ENCODE measurements at places on chromosomes 4 and X. TPM values are rescaled to one million over a fixed set of nuclear protein-coding genes. Genes with fewer than 3 reads are reported as not detected.

GRCh38 chr4:78784236-78784865 lies 8.2 kb downstream of the BMP2K start:
- no peaks in the 10 kb centered on the region for H3K36me3 ChIP-seq
- H3K27me3 ChIP-seq, result no peaks in the 10 kb centered on the region
- peak overlapping the region; percentile 3 for H3K4me3 ChIP-seq

SLC35A2 gene
- 13.4 TPM for total RNA-seq

DNA sequence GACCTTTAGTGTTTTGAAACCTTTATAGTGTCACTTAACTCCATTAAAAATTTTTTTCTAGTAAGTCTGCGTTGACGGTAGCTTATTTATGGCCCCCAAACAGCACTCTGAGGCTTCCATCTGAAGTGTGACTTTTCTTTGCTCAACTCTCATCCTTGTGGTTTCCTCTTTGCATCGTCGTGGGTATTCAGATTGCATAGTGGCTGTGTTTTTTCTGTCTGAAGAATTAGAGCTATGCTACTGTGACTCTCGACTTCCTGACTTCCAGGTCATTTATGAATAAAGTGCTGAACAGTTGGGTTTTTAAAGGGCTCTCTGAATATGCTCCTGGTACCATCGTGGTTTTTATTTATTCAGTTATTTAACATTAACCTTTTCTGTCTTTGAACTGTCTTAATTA lies 44.9 kb downstream of the JADE1 start:
- H3K27ac ChIP-seq, result no peak overlapping the region
- H3K4me1 ChIP-seq, result peaks cover 10% of the 10 kb centered on the region
- H3K36me3 ChIP-seq, result peaks cover 95% of the 10 kb centered on the region

- peaks cover 2% of the 10 kb centered on the region for H3K27me3 ChIP-seq
- no peak overlapping the region for H3K4me3 ChIP-seq
- H3K27ac ChIP-seq, result no peak overlapping the region
- H3K4me1 ChIP-seq, result no peaks in the 10 kb centered on the region
Measured at GRCh38 chrX:37075892-37076595, 67.9 kb downstream of the FAM47C start.

DNA sequence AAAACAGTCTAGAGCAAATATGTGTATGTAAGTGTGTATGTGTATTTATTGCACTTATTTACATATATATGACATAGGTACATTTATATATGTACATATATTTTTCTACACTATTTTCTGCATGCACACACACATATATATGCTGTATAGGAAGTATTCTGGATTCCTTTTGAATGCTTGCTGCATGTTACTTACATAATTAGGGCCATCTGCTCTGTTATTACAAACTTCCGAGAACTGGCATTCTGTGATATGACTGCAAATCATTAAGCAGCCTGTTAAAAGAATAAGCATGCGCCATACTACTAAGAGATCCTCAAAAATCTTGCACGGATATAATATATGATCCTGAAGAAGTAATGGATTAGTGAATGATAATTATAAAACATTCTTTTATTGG lies 1157.6 kb upstream of the TENM3 start:
- H3K36me3 ChIP-seq, result no peaks in the 10 kb centered on the region
- no peak for DNase-seq
- no peaks in the 10 kb centered on the region for H3K4me1 ChIP-seq
- H3K4me3 ChIP-seq, result no peak overlapping the region

DNA sequence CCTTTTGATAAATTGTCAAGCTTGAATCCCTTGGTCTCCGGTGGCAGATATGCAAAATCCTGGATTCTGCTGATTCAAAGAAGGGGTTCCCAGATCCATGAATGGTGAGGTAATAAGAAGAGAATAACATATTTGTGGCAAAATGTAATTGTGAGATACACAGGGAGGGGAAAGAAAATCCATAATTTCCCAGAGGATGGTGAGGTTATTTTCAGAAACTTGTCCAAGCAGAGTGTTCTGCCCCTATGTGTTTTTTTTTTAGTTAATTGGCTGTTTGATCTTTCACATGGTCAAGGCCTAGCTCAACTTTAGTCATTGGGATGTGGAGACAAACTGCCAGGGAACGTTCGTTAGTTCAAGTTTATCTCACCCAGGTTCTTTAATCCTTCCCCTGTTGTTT lies 408.8 kb downstream of the MAPK10 start:
- H3K27ac ChIP-seq, result no peak overlapping the region
- no peak for DNase-seq
- no peak overlapping the region for H3K4me3 ChIP-seq
- no peaks in the 10 kb centered on the region for H3K4me1 ChIP-seq

- H3K4me1 ChIP-seq, result no peaks in the 10 kb centered on the region
- H3K27ac ChIP-seq, result no peak overlapping the region
- no peaks in the 10 kb centered on the region for H3K36me3 ChIP-seq
- DNase-seq, result no peak
- H3K4me3 ChIP-seq, result no peak overlapping the region
Measured at GRCh38 chrX:79130857-79131256, 13.6 kb upstream of the GPR174 start.

UNC5C gene
- total RNA-seq, result 1.1 TPM

DNA sequence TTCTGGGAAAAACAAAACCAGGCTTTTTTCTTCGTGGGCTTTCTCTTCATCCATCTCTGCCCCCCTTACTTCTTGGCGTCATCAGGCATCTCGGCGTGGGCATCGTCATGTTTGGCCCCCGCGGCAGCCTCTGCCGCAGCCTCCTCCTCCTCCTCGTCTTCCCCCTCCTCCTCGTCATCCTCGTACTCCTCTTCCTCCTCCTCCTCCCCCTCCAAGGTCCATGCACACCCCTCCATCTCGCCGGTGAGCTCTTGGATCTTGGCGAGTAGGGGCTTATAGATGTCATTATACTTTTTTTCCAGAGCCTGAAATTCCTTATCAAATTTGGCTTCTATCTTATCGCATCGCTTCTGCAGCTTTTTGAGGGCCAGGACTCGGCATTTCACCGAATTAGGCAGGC lies 488 bp downstream of the NAP1L5 start:
- peaks cover 10% of the 10 kb centered on the region for H3K36me3 ChIP-seq
- no peaks in the 10 kb centered on the region for H3K4me1 ChIP-seq
- H3K27ac ChIP-seq, result peak overlapping the region; percentile 72
- H3K27me3 ChIP-seq, result no peaks in the 10 kb centered on the region
- peak overlapping the region; percentile 77 for H3K4me3 ChIP-seq

HEPH gene
- 1.6 TPM for total RNA-seq

ARHGAP4 gene
- 8.0 TPM for total RNA-seq

DNA sequence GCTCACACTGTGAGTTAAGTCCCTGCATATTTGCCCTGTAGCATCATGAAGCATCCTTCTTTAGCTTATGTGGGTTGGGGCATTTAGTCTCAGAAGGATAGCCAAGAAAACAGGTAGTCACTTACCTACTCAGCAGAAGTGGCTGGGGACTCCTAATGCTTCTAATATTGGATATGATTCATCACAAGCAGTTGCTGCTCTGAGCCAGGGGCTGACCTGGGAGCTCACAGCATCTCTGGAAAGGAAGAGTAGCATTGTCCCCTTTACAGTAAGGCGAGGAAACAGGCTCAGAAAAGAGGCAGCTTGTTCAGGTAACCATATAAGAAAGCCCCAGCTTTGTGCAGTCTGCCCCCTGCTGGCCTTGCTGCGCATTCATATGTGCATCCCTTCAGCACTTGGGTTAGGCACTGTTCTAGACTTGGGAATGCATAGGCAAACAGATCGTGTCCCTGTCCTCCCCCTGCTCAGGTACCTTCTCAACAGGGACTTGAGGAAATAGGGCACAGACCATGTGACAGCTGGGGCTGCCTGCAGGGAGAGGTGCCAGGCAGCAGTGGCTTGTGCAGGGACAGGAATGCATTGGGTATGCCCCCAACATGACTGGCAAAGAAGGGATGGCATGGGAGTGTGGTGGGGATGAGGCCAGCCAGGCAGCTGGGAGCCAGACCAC lies 35.7 kb upstream of the TBC1D14 start:
- H3K4me1 ChIP-seq, result peaks cover 56% of the 10 kb centered on the region
- peak overlapping the region; percentile 79 for H3K27ac ChIP-seq
- DNase-seq, result peak; percentile 85
- H3K27me3 ChIP-seq, result no peaks in the 10 kb centered on the region

DNA sequence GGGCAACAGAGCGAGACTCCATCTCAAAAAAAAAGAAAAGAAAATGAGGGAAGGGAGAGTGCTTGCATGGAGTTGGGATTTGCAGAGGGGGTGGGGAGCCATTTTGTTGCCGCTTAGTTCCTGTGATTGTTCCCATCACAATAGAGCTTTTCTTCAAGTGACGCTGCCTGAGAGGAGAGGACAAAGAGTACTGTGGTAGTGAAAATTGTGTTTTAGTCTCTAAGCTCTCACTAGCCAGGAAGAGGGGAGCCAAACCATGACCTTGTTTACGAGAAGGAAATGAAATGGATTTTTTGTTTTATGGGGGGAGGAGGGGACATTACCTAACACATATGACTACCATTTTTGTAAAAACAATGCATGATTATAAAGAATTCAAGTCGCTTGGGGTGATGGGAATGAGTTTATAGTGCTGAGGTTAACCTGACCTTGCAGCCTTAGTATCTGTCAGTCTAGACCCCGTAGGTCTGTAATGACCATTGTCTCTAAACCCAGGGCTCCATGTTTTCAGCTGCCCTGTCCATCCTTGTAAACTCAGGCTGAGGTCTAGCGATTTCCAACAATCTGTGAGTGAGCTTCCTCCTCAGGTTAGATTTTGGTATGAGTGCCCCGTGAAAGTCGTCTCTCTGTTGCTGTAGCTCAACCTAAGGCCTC lies 18.8 kb downstream of the SRD5A3 start:
- no peak overlapping the region for H3K4me3 ChIP-seq
- H3K36me3 ChIP-seq, result peaks cover 29% of the 10 kb centered on the region
- H3K4me1 ChIP-seq, result no peaks in the 10 kb centered on the region
- no peak overlapping the region for H3K27ac ChIP-seq
- no peak for DNase-seq
- no peaks in the 10 kb centered on the region for H3K27me3 ChIP-seq

- H3K36me3 ChIP-seq, result no peaks in the 10 kb centered on the region
- H3K27ac ChIP-seq, result no peak overlapping the region
- no peak overlapping the region for H3K4me3 ChIP-seq
Measured at GRCh38 chr4:814312-814850, 11.5 kb downstream of the CPLX1 start.

DNA sequence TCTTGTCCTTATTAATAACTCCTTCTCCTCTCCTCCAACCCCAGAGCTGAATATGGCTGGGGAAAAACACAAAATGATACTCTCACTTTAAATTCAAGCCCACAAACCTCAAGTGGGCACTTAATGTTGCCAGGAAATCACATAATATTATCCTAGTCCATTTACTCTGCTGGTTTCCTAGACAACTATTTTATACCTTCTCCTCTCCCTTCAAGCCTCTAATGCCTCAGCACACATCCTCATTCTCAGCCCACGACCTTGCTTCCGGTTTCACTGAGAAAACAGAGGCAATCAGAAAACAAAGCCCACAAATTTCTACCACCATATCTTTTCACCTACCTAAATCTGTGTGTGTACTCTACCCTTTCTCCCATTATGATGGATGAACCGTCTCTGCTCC lies 12.1 kb upstream of the CLCN5 start:
- peaks cover 33% of the 10 kb centered on the region for H3K27me3 ChIP-seq
- no peak overlapping the region for H3K4me3 ChIP-seq
- H3K36me3 ChIP-seq, result no peaks in the 10 kb centered on the region
- DNase-seq, result no peak
- no peaks in the 10 kb centered on the region for H3K4me1 ChIP-seq
- H3K27ac ChIP-seq, result no peak overlapping the region

GRCh38 chrX:155611302-155611701 lies 1.4 kb downstream of the TMLHE start:
- H3K36me3 ChIP-seq, result no peaks in the 10 kb centered on the region
- peak overlapping the region; percentile 75 for H3K4me3 ChIP-seq
- H3K27ac ChIP-seq, result peak overlapping the region; percentile 90
- no peaks in the 10 kb centered on the region for H3K27me3 ChIP-seq

DNA sequence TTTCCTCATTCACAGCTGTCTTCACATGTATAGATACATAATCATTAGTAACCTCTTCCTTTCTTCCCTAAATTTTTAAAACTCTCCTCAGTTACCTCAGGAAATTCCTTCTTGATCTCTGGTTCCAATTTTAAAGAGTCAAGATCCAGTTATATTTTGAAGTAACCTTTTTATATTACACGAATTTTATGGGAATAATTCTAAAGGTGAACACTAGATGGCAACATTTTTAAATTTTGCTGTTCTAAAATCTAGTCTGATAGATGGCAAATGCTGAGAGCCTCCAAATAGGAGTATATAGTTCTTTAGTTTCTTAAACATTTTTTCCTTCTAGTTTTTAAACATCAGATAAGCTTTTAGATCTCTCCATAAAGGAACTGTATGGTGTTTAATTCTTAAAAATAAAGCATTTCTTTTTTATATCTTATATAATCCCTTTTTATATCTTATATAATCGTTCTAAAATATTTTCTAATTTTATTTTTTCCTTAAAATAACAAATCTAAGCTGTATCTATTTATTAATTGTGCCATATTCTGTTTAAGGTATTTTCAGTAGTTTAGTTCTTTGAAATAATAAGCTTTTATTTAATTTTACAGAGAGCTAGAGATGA lies 37.9 kb upstream of the PAPSS1 start:
- no peaks in the 10 kb centered on the region for H3K27me3 ChIP-seq
- H3K4me1 ChIP-seq, result no peaks in the 10 kb centered on the region
- DNase-seq, result no peak
- no peaks in the 10 kb centered on the region for H3K36me3 ChIP-seq
- H3K4me3 ChIP-seq, result no peak overlapping the region

DNA sequence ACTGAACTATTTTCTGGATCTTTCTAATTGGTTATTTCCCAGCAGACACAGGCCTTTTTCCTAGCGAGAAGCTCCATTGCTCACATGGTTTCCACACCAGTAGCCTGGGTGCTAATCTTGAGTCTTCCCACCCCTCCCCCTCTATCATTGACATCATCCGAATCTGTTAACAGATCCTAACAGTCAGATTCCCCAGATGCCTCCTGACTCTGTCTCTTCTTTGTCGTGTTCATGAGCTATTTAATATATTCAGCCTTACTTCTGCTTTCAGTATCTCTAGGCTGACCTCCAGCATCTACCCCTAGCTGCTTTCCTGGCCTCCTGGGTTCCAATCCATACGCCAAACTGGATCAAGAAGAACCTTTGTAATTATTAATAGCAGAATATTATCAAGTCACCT lies 85.0 kb downstream of the CLNK start:
- no peaks in the 10 kb centered on the region for H3K27me3 ChIP-seq
- no peak for DNase-seq
- no peak overlapping the region for H3K4me3 ChIP-seq
- H3K36me3 ChIP-seq, result no peaks in the 10 kb centered on the region

CDX4 gene
- not detected for total RNA-seq

FRG2 gene
- not detected for total RNA-seq
